NCI-H1092 treated with DMSO at 0.1 percent for 48 hours (cell line): ENCODE measurements at places on chromosomes 16 and 17.
A peak's percentile ranks its signal among the peaks of the same experiment; 100 is the strongest.

- no peak for DNase-seq
These were observed 58.7 kb downstream of the KLHDC4 start for GRCh38 chr16:87707097-87707496.

DNA sequence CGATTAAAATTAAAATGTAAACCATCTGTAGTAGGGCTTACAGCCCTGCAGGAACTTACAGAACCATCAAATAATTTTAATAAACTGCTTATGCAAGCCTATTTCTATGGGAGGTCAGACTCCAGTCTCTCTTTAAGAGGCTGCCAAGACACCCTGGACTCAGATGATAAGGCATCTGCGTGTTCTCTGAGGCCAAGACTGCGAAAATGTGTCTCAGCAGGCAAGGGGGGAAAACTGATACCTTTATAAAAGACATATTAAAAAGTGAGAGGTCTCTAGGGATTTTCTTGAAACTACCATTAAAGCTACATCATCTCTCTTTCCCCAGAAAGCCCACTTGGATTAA lies 32.2 kb downstream of the MPHOSPH6 start:
- DNase-seq = no peak

GRCh38 chr17:40843242-40843641 lies 20.8 kb upstream of the KRT10 start:
- DNase-seq = no peak

DNA sequence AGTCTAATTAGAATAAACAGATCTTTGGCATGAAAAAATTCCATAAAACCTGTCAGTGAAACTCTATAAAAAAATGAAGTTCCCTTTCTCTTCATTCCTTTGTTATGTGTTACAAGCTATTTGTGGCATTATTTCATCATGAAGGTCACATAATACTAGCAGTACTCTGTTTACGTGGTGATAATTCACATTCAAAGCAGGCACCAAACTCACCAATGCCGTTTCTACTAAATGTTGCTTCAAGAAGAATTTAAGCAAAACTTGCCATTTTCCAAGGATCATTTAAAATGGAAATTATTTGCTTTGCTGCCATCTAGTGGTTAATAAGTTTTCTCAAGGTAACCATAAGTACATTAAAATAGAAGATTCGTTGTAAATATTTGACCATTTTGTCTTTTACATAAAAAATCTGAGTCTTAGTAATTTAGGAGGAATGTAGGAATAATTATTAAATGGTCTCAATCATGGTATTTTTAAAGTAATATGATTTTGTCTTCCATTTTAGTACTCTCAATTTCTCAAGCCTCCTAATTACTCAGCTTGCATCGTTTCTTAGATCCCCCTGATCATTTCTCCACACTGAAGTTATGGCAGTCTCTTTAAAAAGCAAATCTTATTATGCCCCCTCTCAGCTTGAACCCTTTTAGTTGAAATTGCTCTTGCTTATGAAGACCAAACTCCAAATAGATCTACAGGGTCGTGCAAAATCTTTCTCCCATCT lies 80.8 kb downstream of the OMG start:
- DNase-seq = peak; percentile 5
